ENCODE measurements at places on chromosomes 1 and 21.

DNA sequence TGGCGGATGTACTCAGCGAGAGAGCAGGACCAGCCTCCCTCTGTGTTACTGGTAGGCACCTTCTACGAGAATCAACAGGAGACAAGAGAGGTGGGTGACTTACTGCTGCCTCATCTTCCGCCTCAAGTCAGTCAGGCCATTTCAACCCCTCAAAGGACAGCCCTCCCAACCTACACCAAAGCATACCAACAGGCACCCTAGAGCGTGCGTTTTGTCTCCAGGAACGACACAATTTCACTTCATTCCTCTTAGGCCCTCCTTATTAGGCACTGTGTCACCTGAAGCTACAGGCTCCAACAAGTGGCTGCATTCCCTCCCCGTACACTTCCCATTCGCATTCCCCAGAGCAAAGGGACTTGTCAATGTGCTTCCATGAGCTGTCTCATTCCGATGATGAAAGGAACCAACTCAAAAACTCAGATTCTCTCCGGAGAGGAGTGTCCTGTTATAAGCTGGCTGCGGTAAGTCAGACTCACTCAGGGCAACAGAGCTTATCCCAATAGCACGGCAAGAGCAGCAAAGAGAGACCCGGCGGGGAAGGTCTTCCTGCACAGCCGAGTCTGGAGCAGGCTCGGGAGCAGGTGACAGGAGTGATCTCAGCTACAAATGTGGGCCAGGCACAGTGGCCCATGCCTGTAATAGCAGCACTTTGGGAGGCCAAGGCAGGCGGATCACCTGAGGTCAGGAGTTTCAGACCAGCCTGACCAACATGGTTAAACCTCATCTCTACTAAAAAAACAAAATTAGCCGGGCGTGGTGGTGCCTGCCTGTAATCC is 120.6 kb upstream of the IFFO2 start:
- no peak for DNase-seq

- DNase-seq, result no peak
These were observed 24.6 kb downstream of the PKP1 start for GRCh38 chr1:201307760-201308499.

GRCh38 chr1:151606384-151606783 is 5.5 kb upstream of the SNX27 start:
- DNase-seq, result no peak

- DNase-seq, result no peak
These were observed 14.9 kb downstream of the OLFML2B start for GRCh38 chr1:162008799-162009198.

DNA sequence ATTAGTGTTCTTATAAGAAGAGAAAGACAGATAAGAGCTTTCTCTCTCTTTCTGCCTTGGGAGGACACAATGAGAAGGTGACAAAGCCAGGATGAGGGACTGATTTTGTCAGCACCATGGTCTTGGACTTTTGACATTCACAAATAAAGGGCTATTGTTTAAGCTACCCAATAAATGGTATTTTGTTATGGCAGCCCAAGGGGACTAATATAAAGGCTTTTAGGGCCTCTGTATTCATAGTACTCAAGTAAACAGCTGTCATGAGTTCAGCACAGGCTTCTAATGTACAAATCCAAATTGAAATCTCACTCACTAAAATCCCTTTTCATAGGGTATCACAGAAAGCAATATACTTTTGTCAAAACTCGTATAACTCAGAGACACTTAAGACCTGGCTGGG is 242.7 kb downstream of the FAF1 start:
- DNase-seq, result no peak

DNA sequence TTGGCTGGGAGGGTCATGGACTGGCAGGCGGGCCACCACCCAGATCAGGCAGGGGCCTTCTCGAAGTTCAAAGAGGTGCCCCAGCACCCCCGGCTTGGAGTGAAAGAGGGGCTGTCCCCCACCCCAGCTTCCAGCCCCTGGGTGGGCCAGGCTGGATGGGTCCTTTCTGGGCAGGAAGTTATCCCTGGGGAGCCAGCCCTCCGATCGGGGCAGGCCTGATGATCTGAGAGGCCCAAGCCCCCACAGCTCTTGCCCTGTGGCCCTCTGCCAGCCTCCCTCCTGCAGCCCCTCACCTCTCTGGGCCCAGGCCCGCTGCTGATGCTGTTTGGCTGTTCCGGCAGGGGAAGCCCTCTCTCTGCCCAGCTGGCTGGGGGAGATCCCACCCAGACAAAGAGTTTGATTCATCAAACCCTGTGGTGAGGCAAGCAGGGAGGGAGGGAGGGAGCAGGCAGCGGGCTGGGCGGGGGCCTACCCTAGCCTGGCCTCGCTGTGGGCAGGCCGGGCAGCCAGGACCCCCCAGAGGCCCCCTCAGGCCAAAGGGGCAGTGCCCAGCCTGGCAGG is 2.5 kb downstream of the ARHGEF19 start:
- no peak for DNase-seq

GRCh38 chr1:6731905-6732304 is 30.3 kb upstream of the DNAJC11 start:
- no peak for DNase-seq

DNA sequence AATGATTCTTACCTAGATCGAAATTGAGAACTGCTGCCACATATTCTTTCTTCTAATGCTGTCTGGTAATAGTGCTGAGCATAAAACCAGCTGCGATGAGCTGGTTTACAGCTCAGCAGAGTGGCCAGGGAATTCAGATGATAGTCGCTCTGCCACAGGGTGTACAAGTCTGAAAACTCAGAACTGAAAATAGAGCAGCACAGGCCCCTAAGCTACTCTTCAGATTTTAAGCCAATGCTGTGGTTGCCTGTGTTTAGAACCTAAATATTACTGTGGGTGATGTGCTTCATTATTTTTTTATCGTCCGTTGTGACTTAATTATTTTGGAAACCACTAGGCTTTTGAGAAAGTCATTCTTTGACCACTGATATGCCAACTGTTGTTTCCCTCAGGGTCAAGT is 152.0 kb downstream of the ADGRL4 start:
- no peak for DNase-seq
